ENCODE measurements at places on chromosomes 12 and 14.

DNA sequence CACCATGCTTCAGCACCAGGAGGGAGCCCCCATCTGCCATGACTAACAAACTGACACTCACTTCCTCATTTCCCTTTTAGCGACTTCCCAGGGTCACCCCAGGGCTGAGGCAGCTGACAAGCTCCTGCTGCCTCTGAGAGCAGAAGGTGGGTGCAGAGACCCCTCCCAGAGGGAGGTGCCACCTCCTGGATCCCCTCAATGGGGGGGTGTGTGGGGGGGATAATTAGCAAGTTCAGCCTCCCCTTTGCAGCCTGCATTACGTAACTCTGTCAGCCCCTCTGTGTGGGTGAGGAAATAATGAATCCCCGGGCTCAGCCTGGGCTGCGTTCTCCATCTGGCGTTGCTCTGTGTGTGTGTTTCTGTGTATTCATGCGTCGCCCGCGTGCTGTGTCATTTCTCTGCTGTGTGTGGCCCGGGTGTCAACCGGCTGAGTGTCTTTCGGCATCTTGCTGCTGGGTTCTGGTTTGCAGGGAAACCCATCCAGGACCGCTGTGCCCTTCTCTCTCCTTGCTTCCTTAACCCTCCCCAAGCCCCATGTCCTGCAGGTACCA lies 28.0 kb downstream of the NOS1 start:
- no peak for DNase-seq

GRCh38 chr14:105850853-105851581 lies 324.6 kb downstream of the TMEM121 start:
- DNase-seq, result no peak

DNA sequence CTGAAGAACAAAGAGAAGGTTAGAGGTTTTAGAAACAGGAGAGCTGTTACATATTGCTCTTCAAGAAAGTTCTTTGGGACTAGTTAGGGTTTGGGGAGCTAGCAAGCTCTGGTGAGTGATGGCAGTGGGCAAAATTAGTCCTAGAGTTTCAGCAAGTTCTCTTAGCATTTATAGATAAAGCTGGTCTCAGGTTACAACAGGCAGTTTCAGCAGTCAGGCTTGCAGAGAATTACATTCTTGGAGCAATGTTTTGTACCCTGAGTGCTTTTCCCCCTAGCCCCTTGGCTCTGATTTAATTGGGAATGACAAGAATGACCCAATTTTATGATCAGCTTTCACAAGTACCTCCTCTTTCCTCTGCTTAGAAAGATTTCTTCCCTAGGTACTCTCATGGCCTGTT lies 21.4 kb upstream of the EID3 start:
- DNase-seq, result no peak

- DNase-seq, result no peak
Observed at GRCh38 chr12:79324571-79324970, 366.2 kb downstream of the PAWR start.
